ENCODE measurements at places on chromosomes 2 and 18.

- no peak for DNase-seq
These were observed 173.6 kb downstream of the BCL2 start for GRCh38 chr18:63145851-63146555.

DNA sequence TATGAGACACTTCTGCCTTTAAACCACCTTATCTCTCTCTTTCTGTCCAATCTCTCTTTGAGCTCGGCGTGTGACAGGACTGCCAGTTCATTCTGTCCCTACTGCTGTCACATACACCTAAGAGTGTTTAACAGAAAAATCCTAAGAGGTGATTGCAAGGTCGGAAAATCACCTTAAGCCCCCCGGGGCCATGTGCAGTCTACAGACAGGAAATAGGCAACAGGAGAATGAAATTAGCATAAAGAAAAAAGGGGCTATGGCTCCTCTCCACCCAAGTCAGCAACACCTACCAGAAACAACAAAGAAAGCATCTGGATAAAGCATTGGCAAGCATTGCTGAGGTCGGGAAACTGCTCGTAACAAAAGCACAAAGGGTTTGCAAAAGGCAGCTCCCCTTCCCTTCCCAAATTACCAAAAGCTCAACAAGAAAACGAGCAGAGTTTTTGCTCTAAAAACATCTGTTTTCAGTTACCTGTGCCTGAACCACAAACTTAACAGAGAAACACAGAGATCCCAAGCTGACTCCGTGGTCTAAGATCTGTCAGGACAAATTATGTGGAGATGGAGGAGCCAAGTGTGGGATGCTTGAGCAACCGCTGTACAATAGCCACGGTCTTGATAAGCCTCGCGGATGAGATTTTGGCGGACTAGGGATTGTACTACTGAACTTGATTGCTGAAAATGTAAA is 30.4 kb downstream of the ANKRD44 start:
- peak; percentile 72 for DNase-seq

GRCh38 chr2:44005846-44006245 is 10.1 kb upstream of the LRPPRC start:
- no peak for DNase-seq

DNA sequence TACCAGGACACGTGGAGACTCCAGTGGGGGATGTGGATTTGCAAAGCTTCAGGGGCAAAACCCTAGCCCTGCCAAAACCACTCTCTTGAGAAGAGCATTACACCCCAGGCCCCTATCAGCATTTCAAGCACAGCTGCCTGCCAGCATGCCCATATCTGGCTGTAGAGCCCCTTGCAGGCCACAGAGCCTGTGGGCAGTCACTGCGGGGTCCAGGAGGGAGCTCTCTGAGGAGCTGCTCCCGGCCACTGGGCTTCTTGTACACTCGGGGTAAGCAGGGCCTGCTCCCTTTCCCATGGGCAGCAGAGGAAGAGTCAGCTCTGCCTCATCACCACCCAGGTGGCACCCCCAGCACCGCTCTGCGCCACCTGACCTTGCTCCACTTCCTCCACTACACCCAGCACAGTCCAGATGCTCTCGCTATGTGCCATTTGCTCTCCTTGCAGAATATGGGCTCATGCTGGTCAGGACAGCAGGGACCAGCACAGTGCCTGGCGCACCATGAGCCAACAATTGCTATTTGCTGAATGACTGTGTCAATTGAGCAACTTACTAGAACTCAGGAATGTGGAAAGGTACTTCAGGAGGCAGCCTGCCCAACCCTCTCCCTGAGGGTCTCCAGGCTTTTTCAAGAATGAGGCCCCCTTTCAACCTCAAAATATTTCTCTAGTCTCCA is 7.4 kb downstream of the CHST10 start:
- no peak for DNase-seq

- no peak for DNase-seq
These were observed 32.3 kb downstream of the KLHL29 start for GRCh38 chr2:23417310-23417709.

DNA sequence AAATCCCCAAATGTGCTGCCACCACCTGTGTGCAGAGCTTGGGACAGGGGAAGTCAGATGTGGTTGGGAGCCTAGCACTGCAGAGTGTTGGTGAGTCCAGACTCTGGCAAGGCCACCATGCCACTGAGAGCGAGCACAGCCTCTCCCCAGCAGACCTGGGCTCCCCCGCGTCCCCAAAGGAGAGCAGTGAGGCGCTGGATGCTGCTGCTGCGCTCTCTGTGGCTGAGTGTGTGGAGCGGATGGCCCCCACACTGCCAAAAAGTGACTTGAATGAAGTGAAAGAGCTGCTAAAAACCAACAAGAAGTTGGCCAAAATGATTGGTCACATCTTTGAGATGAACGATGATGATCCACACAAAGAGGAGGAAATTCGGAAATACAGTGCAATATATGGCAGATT is 10.7 kb downstream of the NAB1 start:
- no peak for DNase-seq

DNA sequence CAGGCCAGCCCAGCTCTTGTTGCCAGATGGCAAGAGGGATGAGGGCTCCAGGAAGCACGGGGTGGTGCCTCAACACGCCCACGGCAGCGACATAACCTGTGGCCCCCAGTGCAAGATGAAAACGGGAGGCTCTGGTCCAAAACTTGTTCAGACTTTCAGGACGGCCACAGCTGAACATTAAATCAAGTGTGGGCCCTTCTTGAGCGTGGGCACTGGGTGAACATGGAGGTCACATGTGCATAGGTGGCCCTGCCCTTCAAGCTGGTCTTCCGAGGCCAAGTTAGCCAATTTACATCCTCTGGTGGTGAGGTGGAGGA is 77.5 kb downstream of the NDUFA10 start:
- DNase-seq: no peak

GRCh38 chr2:151729837-151730236 is 4.4 kb downstream of the NEB start:
- DNase-seq: no peak

DNA sequence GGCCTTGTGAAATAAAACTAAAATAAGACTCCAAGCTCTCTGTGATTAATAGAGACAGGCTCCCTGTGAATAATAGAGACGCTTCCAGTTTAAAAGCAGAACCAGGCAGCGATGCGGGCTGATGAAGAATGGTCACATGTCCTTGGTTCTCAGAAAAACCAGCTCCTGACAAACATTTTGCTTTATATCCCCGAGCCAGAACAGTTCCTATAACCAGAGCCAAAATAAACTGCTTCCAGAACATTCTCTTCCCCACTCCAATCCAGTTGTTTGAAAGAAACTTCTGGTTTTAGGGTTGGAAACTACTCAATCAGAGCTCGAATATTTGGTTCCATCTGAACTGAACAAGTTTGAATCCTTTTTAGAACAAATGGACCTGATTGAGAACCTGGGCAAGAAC is 213.7 kb downstream of the TSN start:
- DNase-seq: no peak

DNA sequence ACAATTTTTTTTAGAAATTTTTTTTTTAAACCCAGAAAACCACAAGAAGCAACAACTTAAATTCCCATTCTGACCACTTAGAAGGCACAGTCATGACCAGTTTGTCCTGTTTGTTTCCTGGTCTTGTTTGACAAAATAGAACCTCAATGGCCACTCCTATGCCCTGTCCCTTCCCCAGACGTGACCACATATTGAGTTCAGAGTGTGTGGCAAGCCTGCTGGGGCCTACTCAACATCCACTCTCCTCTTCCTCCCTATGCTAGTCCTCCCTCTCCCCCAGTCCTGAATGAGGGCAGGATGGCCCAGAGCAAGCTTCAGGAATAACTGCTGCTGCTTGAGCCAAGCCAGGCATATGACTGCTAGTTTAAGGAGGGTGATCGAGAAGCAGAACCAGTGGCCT is 89.6 kb downstream of the PRELID3A start:
- no peak for DNase-seq

DNA sequence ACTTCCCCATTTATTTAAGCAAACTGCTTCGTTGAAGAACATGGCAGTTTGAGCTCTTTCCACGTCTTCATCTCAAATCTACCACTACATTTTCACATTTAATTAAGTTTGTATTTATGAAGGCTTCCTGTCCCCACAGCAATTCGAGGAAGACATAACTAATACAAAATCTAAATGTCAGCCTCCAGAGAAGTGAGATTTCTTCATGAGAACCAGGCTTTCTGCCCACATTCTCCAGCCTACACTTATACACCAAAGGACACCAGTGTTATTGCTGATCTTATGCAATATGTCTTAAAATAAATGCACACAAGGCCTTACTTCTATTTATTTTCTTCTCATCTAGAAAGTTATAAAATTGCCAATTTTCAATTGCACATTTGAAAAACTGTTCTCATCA is 1209.3 kb upstream of the FAM98A start:
- no peak for DNase-seq

- DNase-seq: no peak
These were observed 35.2 kb downstream of the CNGA3 start for GRCh38 chr2:98381494-98381893.

DNA sequence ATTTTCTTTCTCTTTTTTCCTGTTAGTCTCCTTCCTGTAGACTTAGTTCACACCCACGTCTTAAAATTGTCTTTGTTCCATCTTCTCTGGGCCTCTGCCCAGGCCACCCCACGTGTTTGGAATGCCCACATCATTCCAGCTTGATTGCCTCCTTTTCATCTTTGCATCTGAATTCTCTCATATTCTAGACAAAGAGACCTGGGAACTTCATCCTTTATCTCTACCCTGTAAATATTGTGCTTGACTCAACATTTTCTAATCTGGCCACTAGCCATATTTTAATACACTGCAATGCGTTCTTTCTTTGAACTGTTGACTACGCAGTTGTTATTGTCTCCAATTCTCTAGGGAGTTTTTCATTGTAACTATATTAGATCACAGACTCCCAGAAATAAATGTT is 187.5 kb upstream of the NRXN1 start:
- DNase-seq: no peak

GRCh38 chr2:160931531-160931930 is 228.7 kb upstream of the TANK start:
- DNase-seq: no peak

DNA sequence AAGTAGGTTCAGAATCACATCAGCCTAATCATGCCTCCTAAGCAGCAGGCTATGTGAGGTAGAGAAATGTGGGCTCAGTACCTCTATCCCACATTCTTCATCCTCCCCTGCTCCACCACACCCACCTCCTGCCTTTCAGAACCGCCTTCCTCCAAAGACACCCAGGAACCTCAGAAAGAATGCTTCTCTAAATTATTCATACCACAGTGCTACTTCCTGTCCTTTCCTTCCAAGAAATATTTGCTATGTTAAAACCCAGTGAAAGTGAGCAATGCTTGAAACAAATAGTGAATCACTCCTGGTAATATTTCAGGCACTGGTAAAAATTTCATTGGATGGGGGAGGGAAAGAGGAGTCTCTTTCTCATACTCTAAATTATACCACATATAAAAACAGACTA is 24.0 kb upstream of the CREB1 start:
- peak; percentile 96 for DNase-seq

GRCh38 chr2:108941161-108941665 is 47.8 kb downstream of the EDAR start:
- DNase-seq: no peak

- no peak for DNase-seq
These were observed 16.0 kb upstream of the MARCHF4 start for GRCh38 chr2:216388046-216388884.

GRCh38 chr2:120856421-120856862 is 120.8 kb downstream of the GLI2 start:
- DNase-seq: peak; percentile 78

GRCh38 chr2:168550670-168551069 is 94.6 kb downstream of the CERS6 start:
- no peak for DNase-seq

- no peak for DNase-seq
These were observed 523.3 kb downstream of the CMPK2 start for GRCh38 chr2:6342273-6342920.

DNA sequence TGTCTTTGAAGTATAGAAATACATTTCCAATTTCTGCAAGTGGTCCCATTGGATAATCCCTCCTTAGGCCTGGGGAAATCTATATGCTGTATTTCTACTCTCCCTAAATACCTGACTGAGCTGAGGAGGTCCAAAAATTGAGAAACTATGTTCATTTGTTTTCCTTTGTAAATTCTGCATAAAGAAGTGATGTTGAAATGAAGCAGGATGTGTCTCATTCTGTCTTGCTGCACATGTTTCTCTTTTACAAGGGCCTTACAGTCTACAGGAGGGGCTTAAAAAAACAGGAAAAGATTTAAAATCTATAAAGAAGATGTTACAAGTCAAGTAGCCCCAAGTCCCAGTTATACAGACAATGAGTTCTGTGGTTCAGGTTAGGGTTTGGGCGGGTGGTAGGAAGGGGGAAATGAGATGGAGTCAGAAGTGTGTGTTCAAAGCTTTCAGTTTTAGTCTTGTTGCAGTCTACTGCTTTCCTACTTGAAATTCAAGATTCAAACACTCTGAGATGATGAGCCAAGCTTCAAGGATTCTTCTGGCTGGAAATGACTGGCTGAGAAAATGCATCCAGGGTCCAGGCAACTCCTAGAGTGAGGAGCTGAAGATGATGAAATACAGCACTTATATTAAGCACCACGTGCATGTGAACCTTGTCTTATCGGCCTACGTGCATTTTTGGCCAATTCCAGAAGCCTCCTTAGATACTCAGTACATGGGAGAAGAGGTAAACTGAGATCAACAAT is 146.3 kb upstream of the CELF4 start:
- DNase-seq: no peak

- no peak for DNase-seq
These were observed 46.0 kb downstream of the CAVIN2 start for GRCh38 chr2:191800874-191801273.

GRCh38 chr18:57205641-57206040 is 58.8 kb downstream of the BOD1L2 start:
- DNase-seq: no peak

DNA sequence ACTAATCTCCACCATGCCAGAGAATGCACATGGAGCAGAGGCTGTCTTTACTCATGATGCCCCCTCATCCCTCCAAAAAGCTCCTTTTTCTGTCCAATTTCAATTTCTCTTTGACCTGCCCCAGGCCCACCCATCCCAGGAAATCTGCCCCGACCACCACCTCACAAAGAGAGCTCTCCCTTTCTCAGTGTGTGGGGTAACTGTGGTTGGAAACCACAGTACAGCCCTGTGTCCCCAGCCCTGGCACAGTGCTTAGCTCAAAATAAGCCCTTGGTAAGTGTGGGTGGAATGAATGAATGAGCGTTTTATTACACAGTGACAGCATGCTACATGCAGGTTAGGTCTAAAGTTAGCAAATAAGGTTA is 43.7 kb upstream of the CAB39 start:
- DNase-seq: no peak

DNA sequence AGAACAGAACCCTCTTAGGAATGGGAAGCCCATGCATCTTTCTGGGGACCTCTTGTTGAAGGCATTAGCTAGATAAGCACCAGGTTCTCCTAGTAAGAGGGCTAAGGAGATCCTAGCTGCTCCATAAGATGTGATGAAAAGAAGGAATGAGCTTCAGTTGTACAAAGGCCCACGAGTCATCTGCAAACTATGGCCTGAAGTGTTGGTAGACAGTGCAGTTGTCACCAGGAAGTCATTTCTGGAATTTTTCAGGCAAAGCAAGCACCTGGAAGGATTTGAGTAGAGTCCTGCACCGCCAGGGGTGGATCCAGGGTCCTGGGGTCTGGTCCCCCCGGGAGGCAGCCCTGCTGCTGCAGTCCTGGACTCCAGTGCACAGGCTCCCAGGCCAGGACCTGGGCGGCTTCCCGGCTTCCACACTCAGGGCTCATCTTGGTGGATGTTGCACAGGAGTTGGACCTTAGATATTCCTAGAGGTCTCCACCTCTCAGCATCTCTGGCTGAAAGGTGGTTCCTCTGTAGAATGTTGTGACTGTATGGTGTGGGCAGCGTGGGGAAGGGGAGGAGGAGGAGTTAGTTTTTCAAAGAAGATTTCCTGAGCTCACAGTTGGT is 85.3 kb downstream of the LDLRAD4 start:
- DNase-seq: no peak
